ENCODE measurements at places on chromosomes 13 and 19. TPM values are rescaled to one million over a fixed set of nuclear protein-coding genes. Genes with fewer than 3 reads are reported as not detected.

DNA sequence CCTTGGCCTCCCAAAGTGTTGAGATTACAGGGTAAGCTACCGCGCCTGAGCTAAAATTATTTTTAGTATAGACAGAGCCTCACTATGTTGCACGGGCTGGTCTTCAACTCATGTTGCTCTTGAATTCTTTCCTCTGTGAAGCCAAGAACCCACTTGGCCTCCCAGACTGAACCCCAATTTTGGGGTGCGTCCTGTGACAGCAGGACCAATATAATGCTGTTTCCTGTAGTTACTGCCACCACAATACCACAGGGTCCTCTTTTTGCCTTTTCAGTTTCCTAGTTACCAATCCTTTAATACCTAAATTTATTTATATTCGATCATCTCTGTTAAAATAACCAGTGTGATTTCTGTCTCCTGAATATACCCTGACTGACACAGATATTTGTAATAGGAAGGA lies 32.9 kb downstream of the TSKS start:
- no peak for DNase-seq

- peak; percentile 96 for DNase-seq
These were observed 5.6 kb downstream of the LIPE start for GRCh38 chr19:42421591-42422031.

- DNase-seq: no peak
These were observed 3.8 kb downstream of the RPL13A start for GRCh38 chr19:49491030-49491803.

DNA sequence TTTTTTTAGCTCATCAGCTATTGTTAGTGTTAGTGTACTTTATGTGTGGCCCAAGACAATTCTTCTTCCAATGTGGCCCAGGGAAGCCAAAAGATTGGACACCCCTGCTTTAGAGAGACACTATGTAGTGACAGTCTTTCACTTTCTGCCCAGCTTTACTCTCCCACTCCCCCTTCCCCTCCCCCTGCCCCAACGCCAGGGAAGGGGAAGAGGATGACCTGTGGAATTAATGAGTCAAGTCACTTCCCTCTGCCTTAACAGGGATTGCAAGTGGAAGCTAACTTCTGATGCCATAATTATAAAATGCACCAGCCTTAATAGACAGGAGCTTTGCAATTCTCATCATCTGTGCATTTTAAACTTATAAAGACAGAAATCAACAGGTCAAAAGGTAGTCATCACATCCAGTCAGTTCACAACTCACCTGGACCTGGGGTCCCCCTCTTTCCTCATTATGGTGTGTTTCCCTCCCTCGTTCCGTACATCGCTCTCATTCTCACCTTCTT lies 1.6 kb downstream of the ZNF415 start:
- DNase-seq: no peak

DNA sequence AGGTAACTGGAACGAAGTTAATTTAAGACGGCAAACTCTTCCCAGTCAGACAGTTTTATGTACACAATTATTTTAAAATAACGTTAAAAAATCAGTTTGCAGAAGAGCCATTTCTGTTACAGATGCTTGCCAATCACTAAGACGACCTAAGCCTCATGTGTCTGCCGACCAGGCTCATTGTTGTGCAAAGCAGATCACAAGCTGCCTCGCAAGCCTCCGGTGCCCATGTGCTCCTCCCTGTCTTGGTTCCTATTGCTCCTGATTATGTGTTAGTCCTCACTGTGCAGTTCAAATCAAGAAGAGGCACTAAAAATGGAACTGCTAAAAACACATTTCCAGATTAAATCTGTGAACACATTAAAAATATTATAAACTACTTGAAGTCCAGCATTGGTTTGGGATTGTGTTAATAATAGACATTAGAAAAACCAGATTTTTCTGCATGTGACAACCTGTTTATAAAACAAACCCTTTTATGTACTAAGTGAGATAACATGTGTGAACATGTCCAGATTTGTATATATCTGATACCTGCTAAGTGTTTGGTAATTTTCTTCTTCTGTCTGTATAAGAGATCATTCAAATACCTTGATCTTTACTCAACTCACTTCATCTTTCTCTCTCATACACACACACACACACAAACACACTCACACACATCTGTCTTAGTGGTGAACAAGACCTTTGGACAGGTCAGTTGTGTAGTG lies 81.9 kb upstream of the SLC15A1 start:
- peak; percentile 49 for DNase-seq

Gene CLEC4M
- not detected for total RNA-seq

Gene NANOS3
- total RNA-seq: 0.56 TPM

Gene VSTM1
- total RNA-seq: not detected
